Mesendoderm (in vitro differentiated cells): ENCODE measurements at places on chromosomes 7 and 10.

DNA sequence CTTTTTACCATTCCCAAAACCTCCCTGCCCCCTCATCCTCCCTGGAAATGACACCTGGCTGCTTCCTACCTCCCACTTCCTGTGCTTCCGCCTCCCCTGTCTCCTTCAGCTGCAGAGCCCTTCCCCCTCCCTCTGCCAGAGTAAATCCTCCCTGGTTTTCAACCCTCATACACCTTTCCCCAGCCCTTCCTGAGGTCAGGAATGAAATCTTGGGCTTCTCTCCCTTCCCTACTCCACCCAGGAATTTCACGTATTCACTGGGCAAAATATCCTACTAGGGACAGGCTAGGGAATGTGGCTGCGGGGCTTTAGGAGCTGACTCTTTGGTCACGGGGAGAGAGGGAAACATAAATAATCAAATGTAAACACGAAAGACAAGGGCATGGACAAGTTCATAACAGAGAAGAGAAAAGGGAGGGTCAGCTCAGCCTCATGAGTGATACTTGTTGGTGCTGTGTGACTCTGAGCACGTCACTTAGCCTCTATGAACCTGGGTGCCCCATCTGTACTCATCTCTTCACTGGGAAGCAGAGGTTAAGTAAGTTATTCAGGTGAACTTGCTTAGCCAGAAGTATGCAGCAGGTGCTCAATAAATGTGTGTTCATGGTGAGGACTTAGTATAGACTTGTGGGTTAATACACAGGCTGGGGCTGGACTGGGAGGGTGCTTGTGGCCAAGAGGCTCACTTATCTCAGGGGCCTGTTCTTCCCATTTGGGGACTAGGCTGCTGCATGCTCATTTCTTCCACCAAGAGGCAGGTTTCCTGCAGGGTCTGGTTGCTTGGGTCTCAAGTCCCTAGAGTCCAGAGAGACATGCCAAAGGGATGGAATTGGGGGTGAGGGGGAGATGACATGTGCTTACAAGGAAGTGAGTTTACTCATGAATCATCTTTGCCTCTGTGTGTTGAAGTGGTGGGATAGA lies 10.0 kb upstream of the DUSP5 start:
- no peaks in the 10 kb centered on the region for H3K36me3 ChIP-seq
- no peak overlapping the region for H3K4me3 ChIP-seq
- H3K4me1 ChIP-seq, result peaks cover 21% of the 10 kb centered on the region
- DNase-seq, result peak; percentile 94

GRCh38 chr10:113297226-113297625 lies 255.6 kb upstream of the HABP2 start:
- no peaks in the 10 kb centered on the region for H3K4me1 ChIP-seq
- H3K27ac ChIP-seq, result no peak overlapping the region
- peak; percentile 48 for DNase-seq
- H3K4me3 ChIP-seq, result no peak overlapping the region
- no peaks in the 10 kb centered on the region for H3K36me3 ChIP-seq
- H3K27me3 ChIP-seq, result no peaks in the 10 kb centered on the region

GRCh38 chr7:3916146-3916545 lies 615.1 kb downstream of the SDK1 start:
- H3K4me3 ChIP-seq, result no peak overlapping the region
- no peaks in the 10 kb centered on the region for H3K36me3 ChIP-seq
- no peaks in the 10 kb centered on the region for H3K4me1 ChIP-seq
- H3K27ac ChIP-seq, result no peak overlapping the region

GRCh38 chr7:30799206-30799975 lies 28.2 kb downstream of the MINDY4 start:
- no peaks in the 10 kb centered on the region for H3K27me3 ChIP-seq
- H3K36me3 ChIP-seq, result no peaks in the 10 kb centered on the region
- no peak overlapping the region for H3K27ac ChIP-seq
- DNase-seq, result peak; percentile 60

GRCh38 chr7:131021460-131021859 lies 287.5 kb upstream of the KLF14 start:
- H3K4me3 ChIP-seq, result no peak overlapping the region
- H3K27ac ChIP-seq, result no peak overlapping the region
- H3K27me3 ChIP-seq, result no peaks in the 10 kb centered on the region
- H3K4me1 ChIP-seq, result no peaks in the 10 kb centered on the region

DNA sequence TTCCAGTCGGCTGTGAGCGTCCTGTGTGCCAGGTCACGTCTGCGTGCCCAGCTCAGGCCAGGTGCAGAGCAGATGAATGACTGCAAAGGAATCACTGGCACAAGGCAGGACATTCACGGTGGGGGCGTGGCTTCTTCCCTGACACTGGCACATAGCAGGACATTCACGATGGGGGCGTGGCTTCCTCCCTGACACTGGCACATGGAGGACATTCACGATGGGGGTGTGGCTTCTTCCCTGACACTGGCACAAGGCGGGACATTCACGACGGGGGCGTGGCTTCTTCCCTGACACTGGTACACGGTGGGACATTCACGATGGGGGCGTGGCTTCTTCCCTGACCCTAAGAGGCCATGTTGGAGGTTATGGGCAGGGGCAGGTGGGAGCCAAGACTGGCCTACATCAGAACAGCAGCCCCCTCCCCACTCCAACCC lies 64.3 kb downstream of the MYL10 start:
- no peak overlapping the region for H3K27ac ChIP-seq
- no peak overlapping the region for H3K4me3 ChIP-seq
- H3K4me1 ChIP-seq, result peaks cover 2% of the 10 kb centered on the region
- no peaks in the 10 kb centered on the region for H3K36me3 ChIP-seq

GRCh38 chr10:113252650-113253618 lies 299.9 kb upstream of the HABP2 start:
- no peak for DNase-seq
- H3K4me3 ChIP-seq, result no peak overlapping the region
- H3K27ac ChIP-seq, result no peak overlapping the region
- H3K36me3 ChIP-seq, result no peaks in the 10 kb centered on the region
- no peaks in the 10 kb centered on the region for H3K4me1 ChIP-seq

GRCh38 chr7:109782806-109783205 lies 1213.1 kb downstream of the DNAJB9 start:
- DNase-seq, result no peak
- H3K4me1 ChIP-seq, result no peaks in the 10 kb centered on the region
- H3K4me3 ChIP-seq, result no peak overlapping the region
- H3K27ac ChIP-seq, result no peak overlapping the region
- no peaks in the 10 kb centered on the region for H3K27me3 ChIP-seq

DNA sequence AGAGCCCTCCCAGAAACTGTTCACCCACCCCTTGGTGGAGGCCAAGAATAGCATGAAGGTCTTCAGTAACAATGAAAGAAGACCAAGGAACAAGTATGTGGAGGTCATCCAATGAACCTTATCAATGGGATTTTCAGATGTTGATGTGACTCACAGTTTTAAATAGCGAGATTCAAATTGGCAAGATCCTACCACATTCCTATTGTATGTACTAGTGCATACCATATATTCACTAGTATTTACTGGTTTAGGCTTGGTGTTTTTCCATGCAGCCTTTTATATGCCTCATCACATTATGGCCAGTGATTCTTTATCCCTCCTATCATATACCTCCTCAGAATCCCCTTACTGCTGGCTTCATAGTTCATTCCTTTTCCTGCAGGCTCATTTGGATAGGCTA lies 54.4 kb downstream of the ITGB8 start:
- H3K4me1 ChIP-seq, result no peaks in the 10 kb centered on the region
- no peak overlapping the region for H3K4me3 ChIP-seq
- peak; percentile 4 for DNase-seq
- no peaks in the 10 kb centered on the region for H3K27me3 ChIP-seq
- no peak overlapping the region for H3K27ac ChIP-seq

GRCh38 chr7:136009488-136010079 lies 32.4 kb upstream of the MTPN start:
- H3K27ac ChIP-seq, result no peak overlapping the region
- H3K27me3 ChIP-seq, result no peaks in the 10 kb centered on the region
- no peak overlapping the region for H3K4me3 ChIP-seq
- peak; percentile 40 for DNase-seq

- no peaks in the 10 kb centered on the region for H3K36me3 ChIP-seq
- peak; percentile 57 for DNase-seq
- peaks cover 28% of the 10 kb centered on the region for H3K4me1 ChIP-seq
- no peak overlapping the region for H3K27ac ChIP-seq
- no peak overlapping the region for H3K4me3 ChIP-seq
- no peaks in the 10 kb centered on the region for H3K27me3 ChIP-seq
These were observed 11.0 kb downstream of the ZMIZ1 start for GRCh38 chr10:79079490-79080355.

GRCh38 chr7:91325726-91326125 lies 61.5 kb downstream of the FZD1 start:
- H3K36me3 ChIP-seq, result no peaks in the 10 kb centered on the region
- no peak overlapping the region for H3K4me3 ChIP-seq
- H3K27me3 ChIP-seq, result no peaks in the 10 kb centered on the region
- no peak for DNase-seq
- no peak overlapping the region for H3K27ac ChIP-seq
- no peaks in the 10 kb centered on the region for H3K4me1 ChIP-seq

DNA sequence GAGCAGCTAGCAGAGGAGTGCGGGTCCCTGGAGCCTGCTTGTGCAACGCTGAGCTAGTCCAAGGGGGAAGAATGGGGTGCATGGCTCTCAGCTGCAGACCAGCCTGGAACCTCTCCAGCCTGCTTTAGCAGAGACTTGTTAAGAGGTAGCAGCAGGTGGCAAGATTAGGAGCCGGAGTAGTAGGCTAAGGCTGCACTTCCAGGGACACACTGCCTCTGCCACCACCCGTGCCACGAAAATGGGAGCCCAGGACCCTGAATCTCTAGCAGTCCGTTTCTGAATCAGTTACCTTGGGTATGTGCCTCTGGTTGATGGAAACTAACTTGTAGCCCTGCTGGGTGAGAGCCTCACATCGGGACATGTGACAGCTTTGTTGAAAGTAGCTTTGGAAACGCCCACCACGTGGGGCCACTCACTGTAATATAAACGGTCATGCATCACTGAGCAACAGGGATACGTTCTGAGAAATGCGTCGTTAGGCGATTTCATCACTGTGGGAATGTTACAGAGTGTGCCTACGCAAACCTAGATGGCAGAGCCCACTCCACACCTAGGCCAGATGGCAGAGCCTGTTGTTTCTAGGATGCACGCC lies 25.9 kb downstream of the HTRA1 start:
- no peaks in the 10 kb centered on the region for H3K36me3 ChIP-seq
- H3K4me3 ChIP-seq, result no peak overlapping the region

- H3K4me1 ChIP-seq, result no peaks in the 10 kb centered on the region
- no peaks in the 10 kb centered on the region for H3K27me3 ChIP-seq
- no peak for DNase-seq
- H3K4me3 ChIP-seq, result no peak overlapping the region
- no peak overlapping the region for H3K27ac ChIP-seq
These were observed 9.6 kb upstream of the ZNF487 start for GRCh38 chr10:43427166-43427825.

GRCh38 chr7:150738591-150739001 lies 1.4 kb downstream of the GIMAP5 start:
- H3K36me3 ChIP-seq, result no peaks in the 10 kb centered on the region
- DNase-seq, result no peak
- peaks cover 3% of the 10 kb centered on the region for H3K4me1 ChIP-seq
- H3K27me3 ChIP-seq, result peaks cover 60% of the 10 kb centered on the region
- H3K4me3 ChIP-seq, result no peak overlapping the region

DNA sequence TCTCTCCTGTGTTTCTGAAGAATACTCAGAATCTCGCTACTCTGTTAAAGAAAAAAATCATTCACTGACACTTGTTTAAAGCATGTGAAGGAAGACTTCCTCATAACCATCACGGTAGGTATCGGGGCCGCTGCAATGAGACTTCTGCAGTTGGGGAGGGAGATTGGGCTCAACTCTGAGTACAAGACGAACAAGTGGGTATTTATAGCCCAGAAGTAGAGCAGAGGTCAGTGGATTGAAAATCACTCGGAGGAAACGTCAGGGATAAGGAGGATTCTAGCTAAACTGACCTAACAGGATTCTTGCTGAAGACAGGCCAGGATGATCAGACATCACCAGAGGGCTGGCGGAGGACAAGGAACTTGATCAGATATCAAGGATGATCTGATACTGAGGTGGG lies 33.3 kb downstream of the ITPRIP start:
- H3K27me3 ChIP-seq, result no peaks in the 10 kb centered on the region
- no peak for DNase-seq
- no peak overlapping the region for H3K27ac ChIP-seq
- no peaks in the 10 kb centered on the region for H3K36me3 ChIP-seq

DNA sequence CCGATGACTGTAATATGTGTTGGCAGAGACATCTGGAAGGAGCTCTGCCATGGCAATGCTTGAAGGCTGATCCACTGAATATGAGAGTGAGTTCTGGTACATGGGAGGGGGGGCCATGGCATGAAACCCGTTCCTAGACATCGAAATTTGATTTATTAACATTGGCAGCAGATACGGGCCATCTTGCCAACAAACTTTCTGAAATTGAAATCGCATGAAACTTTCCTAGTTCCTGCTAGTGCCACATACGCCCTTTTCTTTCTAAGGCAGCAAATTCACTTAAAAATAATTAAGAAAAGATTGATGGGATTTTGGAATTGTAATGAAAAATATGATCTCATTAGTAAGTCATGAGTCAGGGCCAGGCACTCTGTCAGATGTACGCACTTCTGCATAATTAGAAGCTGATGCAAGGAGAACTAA lies 91.8 kb upstream of the KMT2C start:
- DNase-seq, result no peak
- H3K27me3 ChIP-seq, result no peaks in the 10 kb centered on the region
- H3K36me3 ChIP-seq, result no peaks in the 10 kb centered on the region

DNA sequence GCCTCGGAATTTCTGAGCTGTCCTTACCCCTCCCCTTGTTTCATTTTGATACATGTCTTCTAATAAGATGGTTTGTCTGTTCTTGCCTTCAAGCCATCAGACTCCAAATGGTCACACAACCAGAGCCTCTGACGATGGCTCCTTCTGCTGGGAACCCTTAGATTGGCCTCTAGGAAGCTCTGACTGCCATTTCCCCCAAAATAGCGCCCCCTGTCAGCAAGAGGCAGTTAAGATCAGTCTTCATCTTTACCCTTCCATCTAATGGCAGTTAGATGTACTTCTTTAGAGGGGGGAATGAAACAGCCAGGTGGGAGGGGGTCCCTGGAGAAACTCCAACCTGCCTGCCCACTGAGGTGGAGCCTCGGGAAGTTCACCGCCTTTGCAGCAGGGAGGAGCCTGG lies 85.8 kb upstream of the GPR22 start:
- H3K4me3 ChIP-seq, result no peak overlapping the region
- peaks cover 5% of the 10 kb centered on the region for H3K4me1 ChIP-seq
- peak; percentile 16 for DNase-seq
- no peaks in the 10 kb centered on the region for H3K36me3 ChIP-seq
- no peak overlapping the region for H3K27ac ChIP-seq

- H3K27me3 ChIP-seq, result peaks cover 28% of the 10 kb centered on the region
- peak; percentile 50 for DNase-seq
- no peak within 1 kb of the TSS for H3K27ac ChIP-seq
- no peaks in the 10 kb centered on the region for H3K4me1 ChIP-seq
These were observed at the start of gene CNNM1 for GRCh38 chr10:99329304-99329553. Gene CNNM1 (plus strand): TSS chr10:99329356. CDS start chr10:99329388, 32 bp downstream.

DNA sequence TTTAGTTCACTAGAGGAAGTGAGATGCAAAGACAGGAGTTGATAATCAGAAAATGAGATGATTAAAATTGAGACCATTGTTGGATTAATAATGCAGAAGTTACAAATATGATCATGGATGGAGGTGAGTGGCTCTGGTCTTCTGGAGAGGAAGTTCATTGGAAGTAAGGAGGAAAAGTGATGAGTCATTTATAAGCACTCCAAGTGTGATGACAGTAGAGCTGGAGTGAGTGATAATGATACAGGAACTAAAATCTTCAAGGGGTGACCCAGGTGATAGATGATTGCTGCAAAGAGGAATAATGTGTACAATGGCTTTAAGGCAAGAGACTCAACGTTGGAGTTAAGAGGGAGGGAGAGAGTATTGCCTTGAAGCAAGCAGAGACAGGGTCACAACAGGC lies 20.7 kb downstream of the ZNF32 start:
- H3K36me3 ChIP-seq, result no peaks in the 10 kb centered on the region
- H3K27me3 ChIP-seq, result no peaks in the 10 kb centered on the region
- DNase-seq, result no peak
- H3K27ac ChIP-seq, result no peak overlapping the region
- no peaks in the 10 kb centered on the region for H3K4me1 ChIP-seq
